Activated T-helper 1 cell treated with anti-CD3 and anti-CD28 coated beads, Interleukin-2, amount 50 U/mL, for 16 hours (primary cell): ENCODE measurements at places on chromosomes 5 and 9.

GRCh38 chr5:143051244-143052058 lies 281.3 kb downstream of the ARHGAP26 start:
- DNase-seq = no peak

DNA sequence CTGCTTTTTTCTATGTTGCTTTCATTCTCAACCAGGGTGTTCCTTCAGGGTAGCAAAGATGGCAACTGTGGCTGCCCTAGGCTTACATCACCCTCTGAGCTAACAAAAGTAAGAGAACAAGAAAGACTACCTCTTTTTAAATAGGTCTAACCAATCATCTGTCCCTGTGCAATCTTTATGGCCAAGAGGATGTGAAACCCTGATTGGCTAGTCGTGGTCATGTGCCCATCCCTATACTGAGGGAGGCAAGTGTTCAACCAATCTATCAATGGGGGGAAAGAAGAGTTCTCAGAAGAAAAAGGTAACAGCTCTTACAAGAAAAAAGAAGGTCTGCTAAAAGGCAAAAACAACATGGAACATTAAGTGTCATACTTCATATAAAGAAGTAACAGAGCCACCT lies 11.7 kb upstream of the SNCAIP start:
- no peak for DNase-seq

- DNase-seq = no peak
These were observed 29.8 kb upstream of the BICD2 start for GRCh38 chr9:92794426-92794825.

- no peak for DNase-seq
These were observed 305.1 kb downstream of the TRPM3 start for GRCh38 chr9:70816316-70816715.
